NCI-H2171 treated with DMSO at 0.1 percent for 48 hours (cell line): ENCODE measurements at places on chromosomes 2 and 18.

GRCh38 chr18:60372132-60372531 lies 443 bp downstream of the MC4R start:
- no peak for DNase-seq

DNA sequence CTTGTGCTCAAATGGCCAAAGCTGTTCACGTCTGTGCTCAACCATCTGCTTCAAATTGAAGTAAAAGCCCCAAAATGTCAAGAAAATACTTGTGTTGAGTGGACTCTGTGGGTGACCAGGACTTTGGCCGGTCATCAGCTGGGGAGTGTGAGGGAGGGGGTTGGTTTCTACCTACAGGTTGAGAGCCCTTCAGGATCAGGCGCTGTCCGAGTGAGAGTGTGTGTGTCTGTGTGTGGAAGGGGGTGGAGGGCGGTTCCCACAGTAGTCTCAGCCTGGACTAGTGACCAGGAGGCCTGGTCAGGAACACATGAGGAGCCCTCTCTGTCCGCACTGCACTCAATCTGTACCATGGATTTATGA lies 34.2 kb downstream of the ATOH8 start:
- DNase-seq: no peak

DNA sequence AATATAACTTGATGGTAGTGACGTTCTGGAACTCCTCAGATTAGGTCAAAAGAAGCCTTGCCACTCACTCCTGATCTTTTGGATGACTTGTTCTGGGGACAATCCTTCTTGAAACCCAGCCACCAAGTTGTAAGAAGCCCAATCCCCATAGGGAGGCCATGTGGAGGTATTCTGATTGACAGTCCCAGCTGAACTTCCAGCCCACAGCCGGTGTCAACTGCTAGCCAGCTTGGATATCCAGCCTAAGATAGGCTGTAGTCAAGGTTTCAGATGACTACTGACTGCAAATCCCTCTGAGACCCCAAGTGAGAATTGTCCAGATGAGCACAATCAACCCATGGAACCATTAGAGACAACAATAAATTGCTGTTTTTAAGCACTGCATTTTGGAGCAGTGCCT lies 31.4 kb downstream of the EIF2AK2 start:
- no peak for DNase-seq

- no peak for DNase-seq
Observed at GRCh38 chr2:129903586-129904425, 75.7 kb upstream of the RAB6C start.

GRCh38 chr2:74000666-74001065 lies 16.0 kb downstream of the TET3 start:
- DNase-seq: no peak

- DNase-seq: no peak
Observed at GRCh38 chr2:35160871-35161270, 1194.7 kb upstream of the CRIM1 start.

DNA sequence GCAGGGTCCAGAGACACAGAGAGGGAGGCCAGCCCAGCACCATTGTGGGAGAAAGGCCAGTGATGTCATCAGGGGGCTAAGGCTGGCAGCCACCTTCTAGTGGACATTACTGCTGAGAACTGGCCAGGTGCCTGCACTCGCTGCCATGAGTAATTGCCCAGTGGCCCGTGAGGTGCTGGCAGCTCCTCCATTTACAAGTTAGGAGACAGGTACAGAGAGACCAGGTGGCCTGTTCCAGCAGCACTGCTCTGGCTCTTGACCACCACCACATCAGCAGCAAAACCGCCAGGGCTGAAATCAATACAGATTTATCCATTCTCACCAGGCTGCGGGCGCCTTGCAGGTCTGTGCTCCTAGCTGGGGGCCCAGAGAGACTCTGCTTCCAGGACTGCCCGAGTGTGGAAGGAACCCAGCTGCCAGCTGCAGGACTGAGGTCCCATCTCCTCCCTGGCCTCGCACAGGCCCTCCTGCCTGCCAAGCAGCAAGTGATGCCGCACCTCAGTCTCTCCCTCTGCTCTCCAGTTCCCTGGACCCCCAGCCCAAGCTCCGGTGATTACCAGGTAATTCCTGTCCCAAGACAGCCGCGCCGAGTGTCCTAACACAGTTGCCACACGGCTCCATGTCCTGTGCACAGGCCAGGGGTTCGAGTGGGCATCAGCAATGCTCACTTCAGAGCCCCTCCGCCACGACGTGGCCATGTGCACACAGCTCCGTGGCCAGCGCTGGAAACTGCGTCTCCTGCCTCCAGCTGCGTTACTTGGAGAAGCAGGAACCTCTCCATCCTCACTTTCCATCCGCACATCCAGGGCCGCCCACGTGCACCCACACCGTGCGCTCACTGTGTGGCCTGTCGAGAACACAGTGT lies 101.0 kb upstream of the CTDP1 start:
- no peak for DNase-seq
